Fibroblast of lung (primary cell): ENCODE measurements at places on chromosomes 1 and 21. TPM values are rescaled to one million over a fixed set of nuclear protein-coding genes. Genes with fewer than 3 reads are reported as not detected.

GRCh38 chr21:32380940-32381339, 11.9 kb downstream of the URB1 start:
- H3K27ac ChIP-seq, result no peak overlapping the region
- H3K36me3 ChIP-seq, result peaks cover 19% of the 10 kb centered on the region
- no peak overlapping the region for H3K4me3 ChIP-seq

- no peak overlapping the region for H3K4me3 ChIP-seq
- no peaks in the 10 kb centered on the region for H3K36me3 ChIP-seq
- H3K27me3 ChIP-seq, result no peaks in the 10 kb centered on the region
- H3K4me1 ChIP-seq, result peaks cover 2% of the 10 kb centered on the region
- DNase-seq, result no peak
Measured at GRCh38 chr1:24771574-24771973, 26.3 kb downstream of the CLIC4 start.

Gene PTPN7
- total RNA-seq, result not detected in 2 replicates

- DNase-seq, result no peak
- no peaks in the 10 kb centered on the region for H3K36me3 ChIP-seq
- H3K27me3 ChIP-seq, result no peaks in the 10 kb centered on the region
- no peak overlapping the region for H3K4me3 ChIP-seq
Measured at GRCh38 chr21:31658053-31658452, 1.4 kb upstream of the SOD1 start.

Gene FCAMR
- not detected in 2 replicates for total RNA-seq

Gene PRAMEF18
- total RNA-seq, result not detected in 2 replicates

GRCh38 chr1:170097449-170097948, 23.0 kb upstream of the KIFAP3 start:
- H3K4me3 ChIP-seq, result no peak overlapping the region
- no peak overlapping the region for H3K27ac ChIP-seq
- H3K27me3 ChIP-seq, result no peaks in the 10 kb centered on the region
- DNase-seq, result no peak
- H3K36me3 ChIP-seq, result no peaks in the 10 kb centered on the region

GRCh38 chr1:193462629-193463320, 276.4 kb upstream of the B3GALT2 start:
- H3K4me1 ChIP-seq, result no peaks in the 10 kb centered on the region
- no peaks in the 10 kb centered on the region for H3K36me3 ChIP-seq

- no peak overlapping the region for H3K4me3 ChIP-seq
- no peak overlapping the region for H3K27ac ChIP-seq
- no peak for DNase-seq
- H3K27me3 ChIP-seq, result no peaks in the 10 kb centered on the region
- no peaks in the 10 kb centered on the region for H3K4me1 ChIP-seq
Measured at GRCh38 chr21:38491536-38491935, 6.7 kb downstream of the ERG start.

- H3K4me1 ChIP-seq, result no peaks in the 10 kb centered on the region
- DNase-seq, result peak; percentile 51
- no peaks in the 10 kb centered on the region for H3K36me3 ChIP-seq
Measured at GRCh38 chr1:238257018-238257621, 366.4 kb upstream of the ZP4 start.

DNA sequence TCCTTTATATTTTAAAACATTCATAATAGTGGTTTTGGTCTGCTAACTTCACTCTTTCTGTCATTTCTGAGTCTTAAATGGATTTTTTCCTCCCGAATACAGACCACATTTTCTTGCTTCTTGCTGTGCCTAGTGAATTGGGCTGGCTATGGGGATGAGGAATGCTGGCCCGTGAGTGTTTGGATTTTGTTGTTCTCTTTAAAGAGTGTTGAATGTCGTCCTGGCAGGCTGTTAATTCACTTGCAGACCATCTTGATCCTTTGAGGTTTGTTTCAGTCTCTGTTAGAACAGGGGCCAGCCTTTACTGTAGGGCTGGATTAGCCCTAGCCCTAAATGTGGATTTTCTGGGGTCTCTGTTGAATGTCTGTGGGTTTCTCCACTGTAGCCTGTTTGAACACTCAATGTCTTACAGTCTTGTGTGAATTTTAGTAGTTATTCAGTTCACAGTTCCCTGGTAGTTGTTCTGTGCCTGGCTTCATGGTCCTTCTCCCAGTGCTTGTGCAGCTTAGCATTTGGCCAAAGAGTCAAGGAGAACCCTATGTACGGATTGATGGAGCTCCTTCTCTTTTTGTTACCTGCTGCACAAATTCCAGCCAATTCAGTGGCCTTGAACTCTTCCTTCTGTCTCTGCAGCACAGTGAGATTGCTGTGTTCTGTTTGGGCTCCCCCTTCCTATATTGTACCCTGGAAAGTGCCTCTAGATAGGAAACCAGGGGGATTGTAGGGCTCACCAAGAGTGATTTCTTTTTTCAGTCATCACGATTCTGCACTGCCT, 95.7 kb downstream of the DYRK1A start:
- H3K4me3 ChIP-seq, result no peak overlapping the region
- DNase-seq, result no peak
- peaks cover 11% of the 10 kb centered on the region for H3K4me1 ChIP-seq
- no peaks in the 10 kb centered on the region for H3K36me3 ChIP-seq
- H3K27ac ChIP-seq, result peak overlapping the region; percentile 1

Gene MCOLN3
- total RNA-seq, result 2.1 and 2.5 TPM in 2 replicates

- peak overlapping the region; percentile 94 for H3K27ac ChIP-seq
- peak overlapping the region; percentile 68 for H3K4me3 ChIP-seq
- peaks cover 23% of the 10 kb centered on the region for H3K4me1 ChIP-seq
- H3K36me3 ChIP-seq, result peaks cover 5% of the 10 kb centered on the region
Measured at GRCh38 chr1:234602334-234603220, 7.4 kb downstream of the IRF2BP2 start.

- no peaks in the 10 kb centered on the region for H3K27me3 ChIP-seq
- DNase-seq, result peak; percentile 20
- H3K4me3 ChIP-seq, result no peak overlapping the region
- H3K36me3 ChIP-seq, result peaks cover 34% of the 10 kb centered on the region
- H3K27ac ChIP-seq, result no peak overlapping the region
Measured at GRCh38 chr1:42747125-42747524, 7.1 kb upstream of the CLDN19 start.

GRCh38 chr1:50858761-50859160, 101.3 kb downstream of the FAF1 start:
- DNase-seq, result no peak
- no peaks in the 10 kb centered on the region for H3K4me1 ChIP-seq
- no peaks in the 10 kb centered on the region for H3K36me3 ChIP-seq

- H3K36me3 ChIP-seq, result no peaks in the 10 kb centered on the region
- H3K4me1 ChIP-seq, result peaks cover 3% of the 10 kb centered on the region
- no peak overlapping the region for H3K4me3 ChIP-seq
- H3K27ac ChIP-seq, result no peak overlapping the region
- DNase-seq, result no peak
Measured at GRCh38 chr1:58745666-58746065, 38.2 kb downstream of the JUN start.

Gene RGSL1
- not detected in 2 replicates for total RNA-seq

DNA sequence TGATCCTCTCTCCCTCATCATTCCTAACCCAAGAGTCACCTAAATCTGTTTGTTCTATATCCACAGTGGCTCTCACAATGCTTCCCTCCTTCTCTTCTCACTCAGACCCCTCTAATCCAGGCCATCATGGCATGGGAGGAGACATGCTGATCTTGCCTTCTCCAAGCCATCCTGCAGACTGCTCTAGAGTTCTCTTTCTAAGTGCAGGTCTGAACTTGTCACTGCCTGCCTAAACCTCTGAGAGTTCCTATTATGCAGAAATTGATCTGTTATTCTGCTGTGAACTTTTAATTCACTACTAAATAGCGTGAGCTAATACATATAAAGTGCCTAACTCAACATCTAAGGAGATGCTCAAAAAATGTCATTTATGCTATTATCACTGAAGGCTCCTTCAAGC, 26.8 kb downstream of the LAMC2 start:
- no peaks in the 10 kb centered on the region for H3K36me3 ChIP-seq
- peaks cover 6% of the 10 kb centered on the region for H3K4me1 ChIP-seq
- H3K4me3 ChIP-seq, result no peak overlapping the region
- DNase-seq, result no peak

Gene CFHR5
- not detected in 2 replicates for total RNA-seq

DNA sequence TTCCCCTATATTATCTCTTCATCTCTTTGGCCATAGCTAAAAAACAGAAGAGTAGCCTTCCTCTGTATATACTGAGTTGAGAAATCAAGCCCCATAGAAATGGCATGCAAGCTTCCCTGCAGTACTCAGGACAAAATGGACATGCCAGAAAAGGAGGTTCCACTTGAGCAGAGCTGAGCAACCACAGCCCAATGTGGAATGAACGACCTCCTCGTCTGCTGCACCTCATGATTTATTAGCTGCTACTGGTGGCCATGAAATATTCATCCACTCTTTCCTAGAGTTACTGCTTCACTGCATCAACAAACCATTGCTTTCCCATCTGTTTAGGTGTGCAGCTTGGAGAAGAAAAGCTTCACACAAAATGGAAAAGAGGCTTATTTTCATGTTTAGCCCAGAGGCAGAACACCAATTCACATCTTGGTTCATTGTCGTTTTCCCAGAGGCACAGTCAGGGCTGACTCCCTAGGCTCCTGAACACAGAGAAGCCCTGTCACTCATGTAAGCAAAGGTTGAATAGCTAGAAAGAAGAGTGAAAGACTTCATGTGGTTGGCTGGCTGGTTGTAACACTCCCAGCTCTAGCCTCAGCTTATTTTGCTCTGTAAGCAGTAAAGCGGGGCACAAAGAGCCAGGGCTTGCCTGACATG, 148.0 kb downstream of the TSEN15 start:
- H3K27ac ChIP-seq, result no peak overlapping the region
- H3K4me1 ChIP-seq, result no peaks in the 10 kb centered on the region
- no peaks in the 10 kb centered on the region for H3K27me3 ChIP-seq
- H3K4me3 ChIP-seq, result no peak overlapping the region
- H3K36me3 ChIP-seq, result no peaks in the 10 kb centered on the region

DNA sequence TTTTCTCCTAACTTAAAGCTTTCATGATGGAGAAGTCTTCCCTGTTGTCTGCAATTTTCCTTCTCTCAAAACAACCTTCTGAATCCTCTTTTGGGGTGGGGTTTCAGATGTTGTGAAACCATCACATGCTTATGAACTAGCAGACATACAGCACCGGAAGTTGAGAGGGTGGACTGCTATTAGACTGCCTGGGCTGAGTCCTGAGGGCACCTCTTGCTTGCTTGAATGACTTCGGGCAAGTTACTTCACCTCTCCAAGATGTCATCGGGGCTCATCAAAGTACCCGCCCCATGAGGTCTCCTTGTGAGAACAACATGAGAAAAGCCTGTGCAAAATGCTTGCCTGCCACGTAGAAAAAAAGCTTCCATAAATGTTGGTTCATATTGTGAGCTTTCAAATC, 89.6 kb downstream of the CCDC185 start:
- H3K27ac ChIP-seq, result no peak overlapping the region
- peaks cover 22% of the 10 kb centered on the region for H3K27me3 ChIP-seq
- H3K4me3 ChIP-seq, result no peak overlapping the region
- H3K4me1 ChIP-seq, result no peaks in the 10 kb centered on the region

DNA sequence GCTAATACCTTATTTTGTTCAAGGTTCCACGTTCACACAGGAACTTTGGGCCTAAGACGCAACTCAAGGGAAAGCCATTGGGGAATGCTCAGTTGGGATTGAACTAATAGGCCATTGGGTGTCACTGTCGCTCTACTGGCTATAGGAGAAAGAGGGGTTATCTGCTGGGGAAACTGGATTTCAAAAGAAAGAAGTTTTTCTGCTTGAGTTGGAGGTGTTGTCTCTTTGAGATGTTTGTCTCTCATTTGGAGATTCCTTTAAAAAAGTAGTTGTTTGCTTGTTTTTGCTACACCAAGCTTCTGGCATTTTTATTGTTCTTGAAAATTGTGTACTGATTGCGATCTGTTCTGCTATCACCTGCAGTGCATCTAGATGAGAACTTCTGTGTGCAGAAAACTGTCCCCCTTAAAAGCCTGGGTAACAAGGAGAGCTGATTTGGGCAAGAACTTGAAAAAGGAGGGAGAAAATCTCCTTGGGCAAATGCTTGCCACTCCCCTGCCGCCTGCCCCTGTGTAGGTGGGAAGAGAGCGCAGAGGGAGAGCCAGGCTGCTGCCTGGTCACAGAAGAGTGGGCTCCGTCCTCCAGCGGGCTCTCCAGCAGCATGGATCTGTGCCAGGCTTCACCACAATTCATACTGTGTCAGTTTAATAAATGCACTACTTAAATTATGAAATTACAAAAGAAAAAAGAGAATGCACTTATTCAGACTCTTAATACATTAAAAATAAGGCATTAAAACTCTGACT, 39.9 kb downstream of the PEX14 start:
- DNase-seq, result peak; percentile 44
- H3K4me3 ChIP-seq, result no peak overlapping the region

Gene TSPEAR
- not detected in 2 replicates for total RNA-seq

DNA sequence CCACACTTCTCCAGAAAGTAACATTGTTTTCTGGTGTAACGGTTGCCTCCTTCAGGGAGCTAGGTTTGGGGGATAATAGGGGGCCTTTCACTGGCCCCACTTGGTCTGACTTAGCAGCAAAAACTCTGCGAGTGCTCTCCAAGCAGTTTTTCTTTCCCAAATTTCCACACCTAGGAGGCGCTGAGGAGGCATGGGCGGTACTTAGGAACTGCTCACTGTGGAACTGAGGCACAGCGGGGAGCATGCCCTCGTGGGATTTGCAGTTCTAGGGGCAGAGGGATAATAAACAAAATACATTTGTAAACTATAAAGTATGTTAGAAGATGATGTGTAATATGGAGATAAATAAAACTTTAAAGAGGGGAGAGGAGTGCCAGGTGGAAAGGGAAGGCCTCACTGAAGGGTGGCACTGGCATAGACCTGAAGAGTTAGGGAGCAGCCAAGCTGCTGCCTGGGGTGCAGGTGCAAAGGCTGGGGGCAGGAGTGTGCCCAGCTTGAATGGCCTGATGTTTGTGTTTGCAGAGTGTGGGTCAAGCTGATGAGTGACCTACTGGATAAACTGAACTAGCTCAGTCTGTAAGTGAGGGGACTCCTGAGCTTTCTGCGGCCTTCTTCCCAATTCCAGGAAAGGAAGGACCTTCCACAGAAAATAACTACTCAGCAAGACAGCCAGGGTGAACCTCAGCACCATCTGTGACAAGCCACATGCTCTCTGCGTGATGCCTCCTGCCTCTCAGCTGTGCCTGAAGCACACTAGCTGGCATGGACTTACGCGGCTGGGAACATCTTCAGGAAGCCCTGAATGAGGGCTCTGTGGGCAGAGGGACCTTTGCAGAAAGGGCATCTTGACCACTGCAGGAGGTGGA, 1.9 kb downstream of the EPHX1 start:
- no peaks in the 10 kb centered on the region for H3K27me3 ChIP-seq
- H3K36me3 ChIP-seq, result peaks cover 2% of the 10 kb centered on the region
- DNase-seq, result no peak
- no peak overlapping the region for H3K27ac ChIP-seq
- H3K4me1 ChIP-seq, result peaks cover 12% of the 10 kb centered on the region
- H3K4me3 ChIP-seq, result peak overlapping the region; percentile 61

Gene LDLRAD2
- total RNA-seq, result under 0.01 TPM in 1 of 2 replicates, not detected in the other
